ENCODE measurements at places on chromosomes 12 and 14. TPM values are rescaled to one million over a fixed set of nuclear protein-coding genes. Genes with fewer than 3 reads are reported as not detected.

DNA sequence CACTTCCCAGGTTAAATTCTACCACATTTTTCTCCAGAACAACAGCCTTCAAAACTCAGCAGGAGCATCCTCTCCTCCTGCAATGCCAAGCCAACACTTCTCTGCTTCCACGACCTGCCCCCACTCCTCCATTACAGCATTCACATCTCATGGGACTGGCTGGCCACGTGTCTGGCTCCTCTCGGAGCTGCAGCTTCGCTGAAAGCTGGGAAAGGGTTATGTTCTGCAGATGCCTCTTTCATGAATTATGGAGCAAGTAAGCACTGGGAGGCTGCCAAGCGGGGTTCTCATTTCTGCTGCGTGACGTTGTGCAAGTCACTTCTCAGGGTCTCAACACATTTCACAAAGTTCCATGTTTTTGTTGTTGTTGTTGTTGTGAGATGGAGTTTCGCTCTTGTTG, 142.2 kb upstream of the RFLNA start:
- no peak overlapping the region for H3K4me3 ChIP-seq
- DNase-seq = no peak
- H3K36me3 ChIP-seq = no peaks in the 10 kb centered on the region
- H3K27me3 ChIP-seq = no peaks in the 10 kb centered on the region

DNA sequence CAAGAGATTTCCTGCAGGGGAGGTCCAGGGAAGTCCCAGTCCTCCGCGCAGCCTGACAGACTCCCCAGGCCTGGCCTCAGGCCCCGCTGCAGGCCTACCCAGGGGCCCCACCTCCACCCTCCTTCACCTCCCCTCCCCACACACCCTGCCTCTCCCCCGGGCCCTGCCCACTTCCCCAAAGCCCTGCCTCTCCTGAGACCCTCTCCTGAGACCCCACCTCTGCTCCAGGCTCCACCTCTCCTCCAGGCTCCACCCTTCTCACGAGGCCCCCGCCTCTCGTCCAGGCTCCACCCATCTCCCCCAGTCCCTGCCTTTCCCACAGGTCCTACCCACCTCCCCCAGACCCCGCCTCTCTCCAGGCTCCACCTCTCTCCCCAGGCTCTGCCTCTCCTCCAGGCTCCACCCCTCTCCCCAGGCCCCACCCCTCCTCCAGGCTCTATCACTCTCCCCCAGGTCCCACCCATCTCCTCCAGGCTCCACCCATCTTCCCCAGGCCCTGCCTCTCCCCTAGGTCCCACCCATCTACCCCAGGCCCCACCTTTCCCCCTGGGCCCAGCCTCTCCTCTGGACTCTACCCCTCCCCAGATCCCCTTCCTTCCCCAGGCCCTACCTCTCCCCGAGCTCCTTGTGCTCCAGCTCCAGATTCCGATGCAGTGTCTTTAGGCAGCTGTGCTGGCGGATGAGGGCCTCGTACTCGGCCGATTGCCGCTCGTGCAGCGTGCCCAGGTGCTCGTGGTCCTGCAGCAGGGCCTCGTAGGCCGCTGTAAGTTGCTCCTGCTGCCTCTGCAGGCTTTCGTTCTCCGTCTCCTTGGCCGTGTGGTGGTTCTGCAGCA, 58.8 kb upstream of the GPR68 start:
- H3K4me3 ChIP-seq = no peak overlapping the region
- DNase-seq = peak; percentile 80
- peaks cover 97% of the 10 kb centered on the region for H3K36me3 ChIP-seq
- H3K27ac ChIP-seq = peak overlapping the region; percentile 58
- peaks cover 18% of the 10 kb centered on the region for H3K4me1 ChIP-seq

DNA sequence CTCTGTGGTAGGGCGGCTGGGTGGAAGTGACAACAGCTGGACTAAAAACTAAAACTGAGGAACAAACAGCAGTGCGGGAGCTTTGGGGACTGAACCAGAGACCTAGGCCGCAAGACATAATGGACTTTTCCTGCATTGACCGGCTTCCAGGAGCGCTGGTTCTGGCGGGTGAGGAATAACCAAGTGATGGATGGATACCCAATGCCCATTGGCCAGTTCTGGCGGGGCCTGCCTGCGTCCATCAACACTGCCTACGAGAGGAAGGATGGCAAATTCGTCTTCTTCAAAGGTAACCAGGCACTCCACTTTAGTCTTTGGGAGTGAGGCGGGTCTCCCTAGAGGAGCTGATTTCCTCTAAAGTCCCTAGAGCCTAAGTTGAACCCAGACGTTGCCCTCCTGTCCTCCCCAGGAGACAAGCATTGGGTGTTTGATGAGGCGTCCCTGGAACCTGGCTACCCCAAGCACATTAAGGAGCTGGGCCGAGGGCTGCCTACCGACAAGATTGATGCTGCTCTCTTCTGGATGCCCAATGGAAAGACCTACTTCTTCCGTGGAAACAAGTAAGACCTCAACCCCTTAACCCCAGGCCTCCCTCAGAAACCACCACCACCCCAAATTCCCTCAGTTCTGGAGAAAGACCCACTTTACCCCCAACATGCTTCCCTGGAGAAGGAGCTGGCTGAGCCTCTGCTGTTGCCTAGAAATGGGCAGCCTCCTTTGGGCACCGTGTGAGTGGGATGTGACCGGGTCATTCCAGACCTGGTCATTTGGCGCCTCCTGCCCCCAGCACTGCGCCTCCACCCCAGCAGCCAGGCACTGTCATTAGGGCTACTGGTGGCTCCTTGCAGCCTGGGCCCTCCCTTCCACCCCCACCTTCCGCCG, 8.1 kb downstream of the MMP14 start:
- no peaks in the 10 kb centered on the region for H3K4me1 ChIP-seq
- no peak overlapping the region for H3K27ac ChIP-seq
- H3K27me3 ChIP-seq = no peaks in the 10 kb centered on the region
- no peaks in the 10 kb centered on the region for H3K36me3 ChIP-seq
- H3K4me3 ChIP-seq = no peak overlapping the region

DNA sequence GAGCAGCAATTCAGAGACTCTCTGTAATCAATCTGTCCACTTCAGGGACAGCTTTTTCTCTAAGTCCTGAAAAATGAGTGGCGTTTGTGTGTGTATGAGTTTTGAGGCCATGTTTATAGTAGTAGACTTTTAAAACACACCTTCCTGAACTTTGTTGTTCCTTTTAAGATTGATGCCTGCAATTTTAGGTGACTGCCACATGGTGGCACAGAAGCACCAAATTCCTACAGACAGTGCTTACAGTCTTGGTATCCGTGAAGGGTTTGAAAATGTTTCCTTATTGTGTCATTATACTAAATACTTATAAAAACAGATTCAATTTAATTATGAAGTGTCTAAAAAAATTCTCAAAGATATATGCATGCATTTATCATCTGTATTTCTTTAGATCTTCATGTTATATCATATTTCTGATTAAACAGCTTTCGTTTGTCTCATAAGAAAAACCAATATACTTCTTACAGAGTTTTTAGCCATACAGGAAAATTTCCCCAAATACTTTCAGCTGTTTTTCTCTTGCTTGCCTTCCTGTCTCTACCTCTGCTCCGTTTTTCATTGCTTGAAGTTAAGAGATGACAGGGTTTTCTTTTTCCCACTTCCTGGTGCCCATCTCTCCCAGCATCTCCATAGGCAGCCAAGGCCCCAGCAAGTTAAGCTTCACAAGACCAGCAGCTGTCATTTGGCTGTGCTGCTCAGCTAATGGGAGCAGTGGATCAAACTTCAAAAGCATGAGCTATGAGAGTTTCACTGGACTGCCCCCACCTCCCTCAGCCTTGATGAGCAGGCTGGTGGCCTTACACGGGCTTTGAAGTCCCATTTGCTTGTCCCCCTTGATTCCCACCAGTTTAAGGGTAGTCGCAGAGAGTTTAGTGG, 259.6 kb downstream of the AKAP6 start:
- H3K27ac ChIP-seq = no peak overlapping the region
- no peaks in the 10 kb centered on the region for H3K27me3 ChIP-seq
- no peaks in the 10 kb centered on the region for H3K4me1 ChIP-seq
- H3K36me3 ChIP-seq = no peaks in the 10 kb centered on the region
- no peak for DNase-seq

DNA sequence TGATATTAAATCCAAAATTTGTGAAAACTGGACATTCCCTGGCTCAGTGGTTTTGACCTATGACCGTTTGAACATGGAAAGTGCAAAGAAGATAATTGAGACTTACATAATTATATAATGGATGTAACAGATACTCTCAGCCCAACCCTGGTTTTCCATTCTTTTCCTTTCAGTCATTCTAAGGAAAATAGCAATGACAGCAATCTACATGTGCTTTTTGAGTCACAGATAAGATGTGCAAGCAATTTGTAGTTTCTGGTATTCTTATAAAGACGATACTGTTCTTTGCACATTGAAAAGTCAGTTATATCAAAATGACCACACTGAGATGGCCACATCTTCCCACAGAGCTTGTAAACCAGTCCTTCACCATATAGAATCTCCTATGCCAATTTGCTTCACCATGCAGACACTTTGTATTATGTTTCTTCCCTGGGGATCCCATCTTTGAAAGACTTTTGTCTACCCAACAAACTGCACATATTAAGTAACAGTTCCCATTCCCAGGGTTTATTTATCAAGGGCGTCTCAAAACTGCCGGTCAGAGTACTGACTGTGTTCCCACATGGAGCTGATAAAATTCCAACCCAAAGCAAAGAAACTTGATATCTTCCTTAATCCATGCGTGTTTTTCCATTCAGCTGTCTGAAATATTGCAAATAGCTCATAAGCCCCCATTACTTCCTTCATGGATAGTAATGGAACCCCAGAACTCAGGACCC, 34.8 kb downstream of the PLXNC1 start:
- H3K27me3 ChIP-seq = no peaks in the 10 kb centered on the region
- H3K4me1 ChIP-seq = no peaks in the 10 kb centered on the region
- H3K27ac ChIP-seq = no peak overlapping the region
- DNase-seq = no peak

DNA sequence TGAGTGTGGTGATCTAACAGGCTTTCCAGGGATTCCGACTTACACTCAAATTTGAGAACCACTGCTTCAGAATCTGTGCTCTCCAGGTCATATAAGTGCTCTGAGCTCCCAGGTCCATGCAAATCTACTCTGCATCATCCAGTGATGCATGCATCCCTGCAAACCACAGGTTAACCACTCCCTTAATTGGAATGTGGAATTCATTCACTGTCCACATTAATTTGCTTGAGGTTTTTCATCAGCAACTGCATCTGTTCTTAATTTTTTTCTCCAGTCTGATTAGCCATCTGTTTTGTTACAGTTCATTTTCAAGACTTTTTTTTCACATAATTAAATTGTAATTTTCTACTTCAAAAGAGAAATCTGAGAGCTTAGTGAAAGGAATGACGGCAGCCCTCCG, 43.4 kb upstream of the RIN3 start:
- no peaks in the 10 kb centered on the region for H3K27me3 ChIP-seq
- H3K4me3 ChIP-seq = no peak overlapping the region
- H3K27ac ChIP-seq = no peak overlapping the region
- no peaks in the 10 kb centered on the region for H3K36me3 ChIP-seq

DNA sequence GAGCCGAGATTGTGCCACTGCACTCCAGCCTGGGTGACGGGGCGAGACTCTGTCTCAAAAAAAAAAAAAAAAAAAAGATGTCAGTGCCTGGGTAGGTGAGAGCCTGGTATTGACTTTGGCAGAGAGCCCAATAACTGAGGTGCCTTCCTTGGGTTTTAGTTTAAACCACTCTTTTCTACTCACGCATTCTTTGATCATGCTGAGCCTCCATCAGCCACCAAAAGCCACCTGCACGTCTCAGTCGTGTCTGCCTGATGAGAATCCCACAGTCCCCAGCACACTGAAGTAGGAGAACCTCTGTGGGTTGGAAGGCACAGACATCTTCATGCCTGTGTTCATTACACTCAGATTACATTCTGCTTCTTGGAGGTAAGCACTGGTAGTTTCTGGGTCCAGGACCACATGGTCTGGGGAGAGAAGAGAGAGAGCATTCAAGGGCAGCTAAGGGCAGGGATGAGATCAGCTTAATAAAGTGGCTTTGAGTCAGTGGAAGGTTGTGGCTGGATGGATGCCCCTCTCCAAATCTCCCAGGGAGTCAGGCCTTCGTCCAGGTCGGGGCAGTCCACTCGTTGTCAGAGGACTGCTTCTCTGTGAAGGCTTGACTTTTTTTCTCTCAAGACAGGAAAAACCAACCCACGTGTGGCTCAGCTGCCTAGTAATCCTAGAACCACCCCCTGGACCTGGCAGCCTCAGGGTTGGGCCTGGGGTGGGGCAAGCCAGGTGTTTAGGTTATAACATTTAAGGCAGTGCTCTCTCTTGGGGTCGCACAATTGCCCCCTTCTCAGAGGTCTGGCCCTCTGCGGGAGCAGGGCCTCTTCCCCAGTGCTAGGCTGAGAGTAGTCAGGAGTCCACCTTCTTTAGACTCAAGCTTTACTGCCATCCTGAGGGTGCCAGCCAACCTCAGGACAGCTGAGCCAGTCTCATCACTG, 32.6 kb upstream of the MAX start:
- H3K27me3 ChIP-seq = no peaks in the 10 kb centered on the region
- H3K4me3 ChIP-seq = no peak overlapping the region
- no peak for DNase-seq
- H3K4me1 ChIP-seq = no peaks in the 10 kb centered on the region
- H3K36me3 ChIP-seq = no peaks in the 10 kb centered on the region
- no peak overlapping the region for H3K27ac ChIP-seq

GRCh38 chr14:69665631-69666030, 54.2 kb downstream of the SUSD6 start:
- H3K4me3 ChIP-seq = no peak overlapping the region
- no peaks in the 10 kb centered on the region for H3K27me3 ChIP-seq
- peaks cover 54% of the 10 kb centered on the region for H3K4me1 ChIP-seq
- H3K27ac ChIP-seq = no peak overlapping the region

GRCh38 chr12:69189378-69189978, 49.9 kb upstream of the CPSF6 start:
- H3K36me3 ChIP-seq = no peaks in the 10 kb centered on the region
- no peaks in the 10 kb centered on the region for H3K4me1 ChIP-seq
- no peak overlapping the region for H3K27ac ChIP-seq
- no peaks in the 10 kb centered on the region for H3K27me3 ChIP-seq

GRCh38 chr12:400828-401227, 616 bp upstream of the CCDC77 start:
- no peaks in the 10 kb centered on the region for H3K27me3 ChIP-seq
- no peaks in the 10 kb centered on the region for H3K36me3 ChIP-seq
- DNase-seq = no peak
- H3K4me3 ChIP-seq = peak overlapping the region; percentile 97
- peaks cover 8% of the 10 kb centered on the region for H3K4me1 ChIP-seq

- no peaks in the 10 kb centered on the region for H3K4me1 ChIP-seq
- H3K27ac ChIP-seq = no peak overlapping the region
- no peak for DNase-seq
Observed at GRCh38 chr12:66713984-66714383, 35.1 kb upstream of the GRIP1 start.

DNA sequence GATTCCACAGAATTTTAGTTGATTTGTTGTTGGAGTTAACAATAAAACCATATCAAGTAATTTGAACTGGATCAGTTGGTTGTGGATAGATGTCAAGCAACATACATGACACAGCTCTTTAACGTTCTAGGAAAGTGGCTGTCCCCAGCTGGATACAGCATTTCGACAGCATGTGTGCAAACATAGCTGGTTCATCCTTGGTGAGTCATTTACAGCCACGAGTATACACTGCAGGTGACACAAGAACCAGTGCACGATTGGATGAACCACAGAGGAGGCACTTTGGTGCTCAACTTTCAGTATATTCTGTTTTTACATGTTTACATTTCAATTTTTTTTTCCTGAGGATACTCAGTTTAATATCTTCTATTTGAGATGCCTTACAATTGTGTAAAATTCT, 242.4 kb downstream of the TMEM117 start:
- H3K4me3 ChIP-seq = no peak overlapping the region
- no peaks in the 10 kb centered on the region for H3K27me3 ChIP-seq
- no peak overlapping the region for H3K27ac ChIP-seq
- no peak for DNase-seq
- no peaks in the 10 kb centered on the region for H3K36me3 ChIP-seq

ABCD2 gene
- polyA plus RNA-seq = 6.4 TPM

TMEM253 gene
- polyA plus RNA-seq = not detected

ART4 gene
- not detected for polyA plus RNA-seq

ATP5MC2 gene
- 700 TPM for polyA plus RNA-seq

PRB3 gene
- polyA plus RNA-seq = not detected

SIX6 gene
- polyA plus RNA-seq = not detected

ASB2 gene
- 5.7 TPM for polyA plus RNA-seq
